GM06990 (cell line): ENCODE measurements at places on chromosomes 12 and 14.

DNA sequence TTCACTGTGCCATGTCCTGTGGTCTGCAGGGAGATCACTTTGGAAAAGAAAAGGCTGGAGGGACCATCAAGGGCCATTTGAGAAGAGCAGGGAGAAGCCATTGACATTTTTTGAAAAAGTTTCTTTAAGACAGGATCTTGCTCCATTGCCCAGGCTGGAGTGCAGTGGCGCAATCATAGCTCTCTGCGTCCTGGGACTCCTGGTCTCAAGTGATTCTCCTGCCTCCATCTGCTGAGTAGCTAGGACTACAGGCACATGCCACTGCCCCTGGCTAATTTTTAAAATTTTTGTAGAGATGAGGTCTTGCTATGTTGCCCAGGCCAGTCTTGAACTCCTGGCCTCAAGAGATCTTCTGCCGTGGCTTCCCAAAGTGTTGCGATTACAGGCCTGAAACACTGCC is 32.3 kb downstream of the PTHLH start:
- DNase-seq: no peak

DNA sequence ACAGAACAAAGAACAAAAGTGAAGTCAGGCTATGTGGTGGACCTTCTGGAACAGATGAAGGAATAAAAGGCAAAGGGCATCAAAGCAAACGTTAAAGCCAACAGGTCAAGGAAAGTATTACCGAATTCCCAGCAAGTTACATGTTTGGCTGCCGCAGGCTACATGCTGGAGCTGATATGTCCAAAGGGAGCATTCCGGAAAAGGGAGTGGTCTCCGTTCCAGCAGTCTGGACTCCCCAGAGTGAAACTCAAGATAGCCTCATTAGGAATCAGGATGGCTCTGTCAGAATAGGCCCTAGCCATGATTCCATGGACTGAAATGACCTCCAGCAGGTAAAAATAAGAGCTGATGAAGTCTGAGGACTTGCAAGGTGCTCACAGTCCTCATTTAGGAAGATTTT is 379.8 kb upstream of the PRICKLE1 start:
- no peak for DNase-seq

GRCh38 chr14:20608383-20609110 is 17.4 kb upstream of the RNASE12 start:
- no peak for DNase-seq

GRCh38 chr12:51442324-51442723 is 17.7 kb downstream of the SLC4A8 start:
- DNase-seq: no peak

DNA sequence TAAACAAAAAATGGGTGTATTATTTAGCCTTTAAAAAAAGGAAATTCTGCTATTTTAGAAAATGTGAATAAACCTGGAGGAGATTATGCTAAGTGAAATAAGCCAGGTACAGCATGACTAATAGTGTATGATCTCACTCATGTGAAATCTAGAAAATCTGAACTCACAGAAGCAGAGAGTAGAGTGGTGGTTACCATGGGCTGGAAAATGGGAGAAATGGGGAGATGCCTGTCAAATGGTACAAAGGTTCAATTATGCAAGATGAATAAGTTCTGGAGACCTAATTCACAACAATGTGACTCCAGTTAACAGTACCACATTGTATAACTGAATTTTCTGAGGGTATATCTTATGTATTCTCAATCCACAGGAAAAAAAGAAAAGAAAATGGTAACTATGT is 17.4 kb upstream of the LEMD3 start:
- DNase-seq: no peak

- no peak for DNase-seq
Measured at GRCh38 chr12:70919597-70920035, 922 bp downstream of the PTPRR start.

- no peak for DNase-seq
Measured at GRCh38 chr12:98721204-98721702, 76.2 kb downstream of the APAF1 start.

- no peak for DNase-seq
Measured at GRCh38 chr14:31430634-31431264, 10.4 kb upstream of the HEATR5A start.

DNA sequence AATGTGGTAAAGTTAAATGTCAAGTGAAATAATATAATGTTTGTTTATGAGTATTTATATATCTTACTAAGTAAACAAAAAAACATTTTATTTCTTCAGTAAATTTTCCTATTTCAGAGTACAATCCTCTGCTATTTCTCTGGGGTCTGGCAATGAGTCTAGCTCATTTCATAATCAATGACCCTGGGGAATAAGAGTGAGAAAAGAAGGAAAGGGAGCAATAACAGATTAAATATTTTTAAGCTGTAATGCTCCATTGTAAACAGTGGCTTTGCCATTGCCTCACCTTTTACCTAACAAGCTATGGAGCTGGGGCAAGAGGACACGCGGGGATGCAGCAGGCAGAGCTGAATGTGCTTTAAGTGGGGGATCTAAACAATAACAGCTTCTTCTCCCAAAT is 1071.9 kb downstream of the FLRT2 start:
- no peak for DNase-seq

- no peak for DNase-seq
Measured at GRCh38 chr14:74083784-74084276, 423 bp downstream of the ALDH6A1 start.

- DNase-seq: no peak
Measured at GRCh38 chr12:13024531-13024916, 19.7 kb upstream of the FAM234B start.

- peak; percentile 45 for DNase-seq
Measured at GRCh38 chr12:115322275-115322674, 638.3 kb upstream of the TBX3 start.

DNA sequence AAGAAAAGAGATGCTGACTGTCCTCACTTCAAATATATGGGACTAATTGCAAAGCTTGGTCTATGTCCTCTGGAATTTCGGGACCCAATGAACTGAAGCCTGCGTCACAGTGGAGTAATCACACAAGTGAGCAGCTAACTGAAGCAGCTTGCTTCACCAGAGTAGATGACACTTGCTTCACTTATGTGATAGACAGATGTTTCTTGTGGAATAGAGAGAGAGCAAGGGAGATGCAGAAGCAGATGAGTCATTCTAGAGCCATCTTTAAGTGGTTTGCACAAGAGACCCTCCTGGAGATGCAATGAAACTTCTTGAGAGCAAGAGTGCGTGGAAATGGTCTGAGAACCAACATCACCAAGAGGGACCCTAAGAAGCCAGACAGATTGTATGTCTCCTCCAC is 1537.1 kb upstream of the FLRT2 start:
- DNase-seq: no peak

GRCh38 chr12:85445060-85445938 is 165.3 kb downstream of the ALX1 start:
- DNase-seq: no peak

- no peak for DNase-seq
Measured at GRCh38 chr12:120814203-120814902, 88.7 kb downstream of the ACADS start.

DNA sequence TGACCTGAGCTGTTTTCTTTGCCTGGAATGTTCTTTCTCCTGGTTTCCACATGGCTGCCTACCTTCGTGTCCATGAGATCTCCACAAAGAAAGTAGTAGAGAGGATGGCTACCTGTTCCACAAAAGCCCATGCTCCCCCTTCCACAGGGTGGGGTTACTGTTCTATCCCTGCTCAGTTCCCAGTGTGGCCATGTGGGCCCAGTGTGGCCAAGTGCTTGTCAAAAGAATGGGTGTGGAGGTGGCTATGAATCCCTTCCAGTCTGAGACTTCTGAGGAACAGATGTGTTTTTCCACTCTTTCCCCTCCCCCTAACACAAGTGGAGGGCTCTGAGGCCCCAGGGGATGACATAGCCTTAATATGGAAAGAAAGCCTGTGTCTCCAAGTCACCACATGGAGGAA is 26.2 kb upstream of the HSP90B1 start:
- DNase-seq: no peak

- DNase-seq: no peak
Measured at GRCh38 chr14:89217891-89218290, 199.1 kb downstream of the FOXN3 start.

GRCh38 chr14:74611650-74612349 is at the start of gene LTBP2:
Gene LTBP2 (minus strand): TSS chr14:74612237. CDS start chr14:74611944, 293 bp downstream.
- DNase-seq: no peak

DNA sequence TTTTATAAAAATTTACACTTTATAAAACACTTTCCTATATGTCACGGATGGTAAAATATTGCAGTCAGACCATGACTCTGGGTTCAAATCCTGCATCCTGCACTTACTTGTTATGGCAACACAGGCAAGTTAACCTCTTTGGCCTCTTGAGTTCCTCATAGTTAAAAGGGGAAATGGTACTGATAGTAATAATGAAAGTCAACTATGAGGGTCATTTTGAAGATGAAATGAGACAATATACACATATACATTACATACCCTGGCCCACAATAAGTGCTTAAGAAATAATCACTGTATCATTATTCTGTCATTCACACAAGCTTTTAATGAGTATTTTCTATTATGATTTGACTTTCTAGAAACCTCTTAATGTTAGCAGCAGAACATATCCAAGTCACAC is 64.4 kb downstream of the C12orf42 start:
- DNase-seq: peak; percentile 38

- no peak for DNase-seq
Measured at GRCh38 chr14:50944647-50945413, 547 bp upstream of the PYGL start.

DNA sequence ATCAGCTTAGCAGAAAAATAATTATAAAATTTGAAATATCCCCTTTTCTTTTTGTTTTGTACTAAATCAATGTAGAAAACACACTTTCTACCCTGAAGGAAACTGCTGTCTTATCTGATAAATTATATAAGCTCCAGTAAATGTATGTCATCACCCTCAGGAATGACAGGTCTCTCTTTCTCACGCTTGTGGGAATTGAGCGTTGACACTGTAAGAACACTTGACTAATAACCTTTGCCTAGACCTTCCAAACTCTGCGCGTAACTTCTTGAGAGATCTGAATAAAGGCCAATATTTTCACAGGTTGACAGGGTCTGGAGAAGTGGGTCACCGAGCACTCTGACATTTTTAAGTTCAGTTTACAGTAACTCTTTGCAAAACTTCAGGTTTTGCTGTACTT is 138.5 kb downstream of the BCAT1 start:
- DNase-seq: no peak

DNA sequence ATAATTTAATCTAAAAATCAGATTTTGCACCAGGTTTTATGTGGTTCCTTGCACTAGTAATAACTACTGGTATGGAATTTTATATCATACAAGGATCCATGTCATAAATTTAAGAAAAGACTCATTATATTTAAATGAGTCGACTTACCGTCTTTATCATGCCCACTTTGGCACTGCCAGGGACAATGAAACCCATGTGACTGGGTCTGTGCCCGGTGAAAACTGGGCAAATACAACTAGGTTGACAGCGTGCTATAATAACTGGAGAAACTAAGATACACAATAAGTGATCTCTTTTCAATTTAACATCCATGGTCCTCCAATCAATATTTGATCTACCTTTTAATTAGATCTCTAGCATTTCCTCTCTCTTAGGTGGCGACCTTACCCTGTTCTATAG is 64.5 kb downstream of the ACADS start:
- DNase-seq: no peak

- no peak for DNase-seq
Measured at GRCh38 chr12:132400011-132400641, 70.7 kb upstream of the GALNT9 start.

DNA sequence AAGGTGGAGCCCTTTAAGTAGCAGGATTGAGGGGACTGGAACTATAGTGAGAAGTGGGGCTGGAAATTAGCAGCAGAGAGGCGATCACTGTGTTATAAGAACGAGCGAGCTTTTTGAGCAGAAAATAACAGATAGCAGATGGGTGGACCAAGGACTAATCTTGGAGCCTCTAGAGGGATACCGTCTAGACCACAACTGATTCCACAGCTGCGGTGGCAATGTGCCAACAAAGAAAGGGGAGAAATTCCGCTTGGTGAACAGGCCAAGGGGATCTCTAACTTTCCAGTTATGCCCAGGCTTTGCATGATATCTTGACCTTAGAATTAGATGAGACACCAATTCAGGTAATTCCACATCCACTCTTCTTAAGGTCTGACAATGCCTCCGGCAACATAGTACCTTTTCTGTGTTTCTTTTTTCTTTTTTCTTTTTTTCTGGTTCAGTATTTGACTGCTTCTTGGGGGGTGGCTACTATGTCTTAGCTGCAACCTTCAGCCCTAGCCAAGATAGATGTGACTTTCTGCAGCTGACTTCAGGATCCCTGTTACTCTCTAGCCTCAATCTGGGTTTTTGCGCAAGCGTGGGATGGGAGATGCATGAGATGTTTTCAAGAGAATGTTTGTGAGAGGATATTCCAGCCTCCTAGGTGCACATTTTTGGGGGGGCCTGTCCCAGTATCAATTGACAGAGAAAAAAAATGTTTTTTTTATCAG is 143.4 kb upstream of the CPSF6 start:
- DNase-seq: no peak

DNA sequence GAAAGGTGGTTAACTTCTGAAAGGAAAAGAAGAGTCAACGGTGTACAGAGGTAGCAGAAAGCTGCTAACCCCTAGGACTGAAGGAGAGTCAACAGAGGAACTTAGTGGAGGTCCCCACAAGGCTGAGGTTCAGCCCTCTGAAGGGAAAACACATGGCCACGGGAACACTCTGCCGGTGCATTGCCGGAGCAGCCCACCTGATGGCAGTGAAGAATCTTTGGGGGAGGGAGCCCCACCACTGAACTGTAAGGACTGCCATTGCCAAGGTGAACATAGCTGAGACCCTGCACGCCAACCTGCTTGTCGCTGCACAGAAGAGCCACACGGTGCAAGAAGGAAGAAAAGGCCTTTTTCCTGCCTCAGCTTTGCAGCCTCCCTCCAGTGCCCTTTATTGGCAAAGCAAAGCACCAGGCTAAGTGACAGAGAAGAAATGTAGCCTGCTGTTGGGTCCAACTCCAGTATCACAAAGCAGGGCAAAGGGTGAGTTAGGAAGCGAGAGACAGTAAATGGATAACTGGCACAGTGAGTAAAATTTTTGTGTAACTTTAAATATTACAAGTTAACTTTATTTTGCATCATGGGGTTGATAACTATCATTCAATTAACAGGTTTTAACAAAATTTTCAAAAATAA is 76.9 kb downstream of the LIN52 start:
- no peak for DNase-seq

- DNase-seq: no peak
Measured at GRCh38 chr14:76080025-76080424, 71.7 kb upstream of the GPATCH2L start.

- DNase-seq: no peak
Measured at GRCh38 chr12:81070846-81071245, 7.0 kb upstream of the ACSS3 start.

GRCh38 chr12:49954863-49955830 is 4.6 kb downstream of the AQP2 start:
- DNase-seq: no peak

GRCh38 chr14:21494902-21495762 is 16.0 kb downstream of the METTL3 start:
- DNase-seq: no peak
